Pons (tissue), 1 donor: ENCODE measurements at places on chromosomes 2 and 18.

DNA sequence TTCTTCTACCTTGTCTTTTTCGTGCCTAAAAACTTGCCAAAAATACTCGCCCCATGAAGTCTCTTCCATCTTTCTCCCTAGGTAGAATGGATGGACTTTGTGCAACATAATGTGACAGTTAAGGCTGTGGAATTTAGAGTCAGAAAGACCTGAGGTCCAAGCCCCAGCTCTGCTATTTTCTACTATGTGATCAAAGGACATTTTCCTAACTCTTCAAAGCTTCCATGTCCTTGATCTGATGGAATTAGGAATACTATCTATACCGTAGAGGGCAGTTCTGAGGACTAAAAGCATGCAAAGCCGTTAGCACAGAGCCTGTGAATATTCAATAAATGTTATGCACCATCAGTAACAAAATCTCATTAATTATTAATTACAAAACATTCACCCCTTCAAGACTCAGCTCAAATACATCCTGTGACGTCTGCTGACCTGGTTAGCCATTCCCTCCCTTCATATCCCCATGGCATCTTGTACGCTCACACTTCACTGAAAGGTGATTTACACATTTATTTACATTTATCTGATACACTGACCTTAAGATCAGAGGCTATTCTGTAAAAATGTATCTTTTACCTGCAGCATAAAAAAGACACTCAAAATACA lies 15.1 kb downstream of the IWS1 start:
- DNase-seq = peak; percentile 17

DNA sequence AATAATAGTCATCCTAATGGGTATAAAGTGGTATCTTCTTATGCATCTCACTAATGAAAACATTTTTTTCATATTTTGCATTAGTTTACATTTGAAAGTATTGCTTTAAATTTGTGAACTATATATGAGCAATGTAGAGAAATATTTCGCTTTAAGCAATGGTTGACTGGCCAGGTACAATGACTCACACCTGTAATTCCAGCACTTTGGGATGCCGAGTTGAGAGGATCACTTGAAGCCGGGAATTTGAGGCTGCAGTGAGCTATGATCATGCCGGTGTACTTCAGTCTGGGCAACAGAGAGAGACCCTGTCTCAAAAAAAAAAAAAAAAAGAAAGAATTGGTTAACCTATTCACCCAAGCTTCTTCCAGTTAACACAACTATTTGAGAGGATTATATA lies 15.1 kb downstream of the ZCCHC2 start:
- DNase-seq = no peak

DNA sequence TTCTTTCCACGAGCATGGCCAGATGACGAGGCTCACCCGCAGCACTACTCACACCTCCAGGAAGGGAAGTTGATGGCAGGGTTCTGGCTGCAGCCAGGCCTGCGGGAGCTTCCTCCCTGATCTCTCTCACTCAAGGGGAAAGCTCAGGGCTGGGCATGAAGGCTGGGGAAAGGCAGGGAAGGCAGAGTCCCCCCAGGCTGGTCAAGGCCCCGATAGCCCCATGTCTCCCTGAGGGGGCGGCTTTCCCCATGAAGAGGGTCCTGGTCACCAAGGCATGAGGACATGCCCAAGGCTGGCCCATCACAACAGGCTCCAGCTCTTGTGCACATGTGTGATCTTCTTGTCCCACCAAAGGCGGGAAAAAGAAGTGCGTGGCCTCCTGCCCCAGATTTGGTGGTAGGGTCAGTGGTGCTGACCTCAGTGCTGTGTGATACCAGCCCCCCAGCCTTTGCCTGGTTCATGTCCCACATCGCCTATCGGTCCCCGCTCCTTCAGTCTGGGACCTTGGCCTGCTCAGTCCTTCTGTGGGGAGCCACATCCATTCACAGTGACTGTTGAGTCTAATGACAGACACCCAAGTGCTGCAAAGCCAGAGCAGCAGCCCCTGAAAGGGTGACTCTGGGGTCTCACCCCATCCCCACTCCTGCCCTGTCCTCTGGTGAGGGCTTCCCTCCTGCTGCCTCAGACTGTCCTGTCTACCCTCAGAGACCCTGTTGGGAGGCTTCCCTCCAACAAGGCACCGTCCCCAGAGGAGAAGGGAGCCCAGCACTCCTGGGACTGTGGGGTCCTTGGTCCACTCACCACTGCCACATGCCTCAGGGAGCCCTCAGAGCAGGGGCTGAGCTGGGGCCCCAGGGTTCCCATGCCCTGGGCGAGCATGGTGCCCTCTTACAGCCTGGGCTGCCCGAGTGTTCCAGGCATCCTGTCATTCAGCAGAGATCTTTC lies 49.8 kb upstream of the ALPP start:
- no peak for DNase-seq

- peak; percentile 23 for DNase-seq
These were observed 55.3 kb upstream of the SULT1C3 start for GRCh38 chr2:108184419-108184818.

- DNase-seq = no peak
These were observed 43.5 kb upstream of the ELAC1 start for GRCh38 chr18:50924372-50924771.

DNA sequence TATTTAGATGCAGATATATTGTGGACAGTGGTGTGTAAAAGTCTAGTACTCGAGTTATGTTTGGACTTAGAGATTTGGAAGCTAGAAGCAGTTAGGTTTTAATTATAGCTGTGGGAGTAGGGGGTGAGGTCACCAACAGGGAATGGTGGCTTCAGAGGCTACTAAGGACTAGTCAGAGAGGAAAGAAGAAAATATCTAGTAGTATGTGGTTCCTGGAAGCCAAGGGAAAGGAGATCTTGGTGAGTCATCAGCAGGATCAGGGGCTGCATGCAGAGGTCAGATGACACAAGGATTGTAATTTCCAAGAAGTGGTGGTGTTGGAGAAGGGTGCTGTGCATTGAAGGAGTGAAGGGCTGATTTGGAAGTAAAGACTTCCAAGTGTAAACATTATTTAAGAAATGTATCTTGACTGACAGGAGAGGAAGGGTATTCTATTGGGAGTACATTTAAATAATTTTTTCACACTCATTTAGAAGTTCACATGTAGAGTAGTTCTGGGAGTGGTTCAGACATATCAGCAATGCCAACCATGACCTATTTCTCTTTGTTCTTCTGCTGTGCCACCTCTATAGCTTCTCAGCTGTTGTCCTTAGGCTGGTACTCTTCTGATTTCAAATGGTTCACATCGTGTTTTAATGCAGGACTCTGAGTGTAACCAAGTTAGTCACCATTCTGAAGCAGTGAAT lies 59.1 kb downstream of the ACSL3 start:
- no peak for DNase-seq

DNA sequence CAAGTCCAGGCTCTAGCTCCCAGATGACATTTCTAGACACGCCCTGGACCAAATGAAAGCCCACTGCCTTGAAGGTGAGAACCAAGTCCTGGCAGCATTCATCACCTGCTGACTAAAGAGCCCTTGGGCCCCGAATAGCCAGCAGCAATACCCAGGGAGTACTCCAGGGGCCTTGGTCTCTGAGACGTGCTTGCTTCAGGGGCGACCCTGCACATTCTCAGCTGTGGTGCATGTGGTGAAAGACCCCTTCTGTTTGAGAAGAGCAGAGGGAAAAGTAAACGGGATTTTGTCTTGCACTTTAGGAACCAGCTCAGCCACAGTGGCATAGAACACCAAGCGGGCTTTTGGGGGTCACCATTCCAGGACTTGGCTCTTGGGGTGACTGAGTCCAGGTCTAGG lies 260.5 kb upstream of the MYT1L start:
- no peak for DNase-seq

GRCh38 chr2:38442643-38443541 lies 65.8 kb upstream of the ATL2 start:
- no peak for DNase-seq

DNA sequence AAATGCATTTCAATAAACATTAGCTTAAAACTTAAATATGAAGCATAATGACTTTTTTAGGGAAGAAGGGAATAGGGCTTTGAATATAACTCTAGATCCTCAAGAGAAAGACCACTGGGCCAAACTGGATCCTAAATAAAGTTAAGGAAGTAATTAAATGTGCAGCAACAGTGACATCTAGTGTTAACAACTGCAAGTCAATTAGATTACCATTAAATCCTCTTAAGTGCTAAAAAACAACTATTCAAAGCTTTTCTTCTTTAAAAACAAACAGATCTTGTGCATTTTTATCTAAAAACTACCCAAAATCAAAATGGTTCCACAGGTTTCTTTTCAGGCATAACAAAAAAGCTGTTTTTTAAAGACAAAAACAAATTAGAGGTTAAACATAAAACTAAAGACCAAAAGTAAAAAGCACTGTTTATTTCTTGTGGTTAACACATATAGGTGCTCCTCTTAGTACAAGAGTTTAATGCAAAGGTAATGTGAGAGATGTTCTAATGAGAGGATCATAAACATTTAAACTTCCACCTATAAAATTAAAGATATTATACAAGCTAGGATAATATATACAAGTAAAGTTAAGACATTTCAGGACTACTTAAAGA lies 111.4 kb downstream of the THADA start:
- DNase-seq = peak; percentile 92

GRCh38 chr2:184611361-184612085 lies 13.2 kb downstream of the ZNF804A start:
- DNase-seq = no peak

DNA sequence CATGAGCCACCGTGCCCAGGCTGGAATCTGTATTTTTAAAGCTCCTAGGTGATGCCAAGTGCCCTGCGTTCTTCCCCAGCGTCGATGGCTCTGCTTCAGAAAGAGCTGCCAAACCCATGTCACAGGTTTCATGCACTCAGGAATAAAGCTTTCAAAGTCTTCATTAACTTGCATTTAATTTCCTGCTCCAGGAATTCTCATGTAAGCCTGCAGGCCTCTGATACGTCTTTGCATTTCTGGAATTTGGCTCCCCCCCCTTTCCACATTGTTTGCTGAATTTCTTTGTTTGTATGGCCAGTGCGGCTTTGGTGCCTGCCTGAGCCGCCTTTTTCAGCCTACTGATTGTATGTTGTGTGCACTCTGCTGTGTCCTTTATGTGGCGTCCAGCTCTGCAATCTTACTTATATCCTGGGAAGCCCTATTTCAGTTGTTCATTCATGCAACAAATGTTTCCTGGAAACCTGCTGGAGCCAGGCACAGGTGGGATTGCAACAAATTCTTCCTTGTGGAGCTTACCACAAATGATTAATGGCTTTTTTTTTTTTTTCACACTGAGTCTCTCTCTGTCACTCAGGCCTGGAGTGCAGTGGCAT lies 17.9 kb upstream of the OTOF start:
- no peak for DNase-seq

DNA sequence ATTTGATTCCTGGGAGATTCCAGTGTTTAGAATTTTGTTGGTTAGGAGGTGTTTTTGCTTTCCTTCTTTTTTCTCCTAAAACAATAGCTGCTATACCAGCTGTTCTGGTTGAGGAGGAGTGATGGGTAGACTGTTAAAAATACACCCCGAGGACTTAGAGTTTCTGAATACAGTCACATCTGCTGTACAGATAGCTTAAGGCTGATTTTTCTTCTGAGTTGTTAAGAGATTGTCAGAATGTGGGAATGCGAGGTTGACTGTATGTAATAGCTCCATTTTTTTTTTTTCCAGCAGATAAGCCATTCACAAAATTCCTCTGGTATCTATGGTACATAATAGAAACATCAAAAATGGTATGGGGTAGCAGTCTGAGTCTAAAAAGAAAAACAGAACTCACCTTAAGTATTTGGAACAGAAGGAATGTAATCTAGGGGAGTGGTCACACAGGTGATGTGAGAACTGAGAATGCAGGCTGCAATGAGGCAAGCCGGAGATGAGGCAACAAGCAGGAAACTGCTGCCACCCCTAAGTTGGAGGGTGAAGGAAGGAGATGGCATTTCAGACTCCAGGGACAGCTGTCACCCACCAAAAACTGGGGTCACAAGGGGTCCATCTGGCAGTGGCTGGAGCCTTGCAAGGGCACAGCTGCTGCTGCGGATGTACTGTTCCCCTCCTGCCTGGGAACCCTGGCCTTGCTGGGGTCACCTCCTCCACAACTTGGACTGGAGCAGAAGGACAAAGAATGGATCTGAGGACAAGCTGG lies 2.4 kb downstream of the DGKD start:
- no peak for DNase-seq

- DNase-seq = no peak
These were observed 6.4 kb downstream of the SH3YL1 start for GRCh38 chr2:257429-257828.

DNA sequence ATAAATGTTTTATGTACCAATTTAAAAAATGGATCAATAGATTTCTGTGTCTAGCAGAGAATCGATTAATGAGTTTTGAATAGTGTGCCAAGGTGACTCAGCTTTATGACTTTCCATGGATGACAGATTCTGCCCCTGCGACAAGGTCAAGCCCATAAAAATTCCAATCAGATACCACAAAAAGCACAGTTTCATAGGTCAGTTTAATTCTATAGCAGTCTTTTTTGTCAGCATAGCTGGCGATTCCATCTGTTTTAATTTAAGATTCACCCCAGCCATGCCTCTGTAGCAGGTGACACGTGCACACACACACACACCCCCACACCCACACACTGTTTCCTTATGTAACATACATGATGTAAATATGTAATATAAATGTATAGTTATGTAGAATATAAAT lies 28.9 kb downstream of the RAB31 start:
- no peak for DNase-seq

- no peak for DNase-seq
These were observed 15.2 kb downstream of the LANCL1 start for GRCh38 chr2:210461401-210461800.

DNA sequence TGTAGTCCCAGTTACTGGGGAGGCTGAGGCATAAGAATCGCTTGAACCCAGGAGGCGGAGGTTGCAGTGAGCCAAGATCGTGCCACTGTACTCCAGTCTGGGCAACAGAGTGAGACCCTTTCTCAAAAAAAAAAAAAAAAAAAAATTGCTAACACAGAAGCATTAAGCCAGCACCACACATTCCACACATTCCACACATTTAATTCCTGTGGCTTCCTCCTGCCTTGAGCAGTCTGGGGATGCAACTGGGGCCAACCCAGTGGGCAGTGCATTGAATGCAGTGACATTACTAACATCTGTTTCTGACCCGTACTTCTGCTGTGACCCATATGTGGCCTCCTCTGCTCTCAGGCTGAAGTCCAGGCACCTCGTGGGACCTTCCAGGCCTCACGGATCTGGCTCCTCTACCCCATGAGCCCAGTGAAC lies 107.0 kb downstream of the BCL2L11 start:
- no peak for DNase-seq

- DNase-seq = no peak
These were observed 30.0 kb upstream of the NPC1 start for GRCh38 chr18:23616258-23616657.

- DNase-seq = no peak
These were observed 43.3 kb downstream of the SNED1 start for GRCh38 chr2:241041589-241042158.
